Camera-type eye (tissue), 1 donor: ENCODE measurements at places on chromosomes 7 and 10. TPM values are rescaled to one million over a fixed set of nuclear protein-coding genes. Genes with fewer than 3 reads are reported as not detected.

Gene ZNF425
- total RNA-seq, result 6.7 TPM

Gene RTKN2
- total RNA-seq, result 13.4 TPM

Gene ANKRD2
- total RNA-seq, result 0.55 TPM

Gene FGFBP3
- 15.3 TPM for total RNA-seq

Gene LIPN
- total RNA-seq, result not detected

Gene STRA8
- total RNA-seq, result not detected

Gene NOS3
- 7.9 TPM for total RNA-seq

Gene FEZF1
- total RNA-seq, result 0.27 TPM

Gene ZSWIM8
- total RNA-seq, result 97.1 TPM

Gene LGI1
- total RNA-seq, result 12.0 TPM

Gene AGR3
- total RNA-seq, result 3.2 TPM

Gene PRSS2
- not detected for total RNA-seq
